ENCODE measurements at places on chromosomes 16 and 17.

GRCh38 chr16:48905632-48906505, 295.9 kb upstream of the N4BP1 start:
- DNase-seq: no peak

DNA sequence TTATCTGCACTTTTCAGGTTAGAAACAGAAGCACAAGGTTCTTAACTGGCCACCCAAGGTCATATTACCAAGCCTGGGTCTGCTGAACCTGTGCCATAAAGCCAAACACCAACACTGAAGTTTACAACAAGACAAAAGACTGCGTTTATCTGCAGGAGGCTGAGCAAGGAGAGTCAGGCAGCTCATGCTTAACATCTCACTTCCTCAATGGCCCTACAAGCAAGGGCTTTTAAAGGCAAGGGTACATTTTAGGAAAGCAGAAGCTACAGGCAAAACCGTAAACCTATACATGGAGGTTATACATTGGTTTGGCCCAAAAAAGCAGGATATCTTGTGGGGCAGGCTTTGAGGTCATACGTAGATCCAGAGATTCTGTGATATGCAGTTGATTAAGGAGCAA, 91.2 kb downstream of the GNAO1 start:
- DNase-seq: no peak

GRCh38 chr16:49459953-49460735, 86.5 kb downstream of the C16orf78 start:
- no peak for DNase-seq

GRCh38 chr17:2011411-2012371, 13.4 kb downstream of the RTN4RL1 start:
- no peak for DNase-seq

DNA sequence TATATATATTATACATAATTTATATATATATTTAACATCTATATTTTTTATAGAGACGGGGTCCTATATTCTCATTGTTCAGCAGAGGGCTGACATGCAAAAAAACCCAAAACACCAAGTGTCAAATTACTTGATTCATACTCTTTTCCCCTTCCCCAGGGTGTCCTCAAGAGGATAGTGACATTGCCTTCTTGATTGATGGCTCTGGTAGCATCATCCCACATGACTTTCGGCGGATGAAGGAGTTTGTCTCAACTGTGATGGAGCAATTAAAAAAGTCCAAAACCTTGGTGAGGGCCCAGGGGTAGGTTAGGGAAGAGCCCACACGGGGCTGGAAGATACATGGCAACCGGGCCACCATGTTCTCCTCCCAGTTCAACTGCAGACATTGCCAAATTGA, 11.0 kb downstream of the ITGAM start:
- no peak for DNase-seq
